ENCODE measurements at places on chromosomes 5 and 9.

- no peak for DNase-seq
These were observed 136.0 kb upstream of the TBC1D2 start for GRCh38 chr9:98391406-98391805.

- DNase-seq: no peak
These were observed 231.7 kb upstream of the CDH12 start for GRCh38 chr5:23084815-23085214.

DNA sequence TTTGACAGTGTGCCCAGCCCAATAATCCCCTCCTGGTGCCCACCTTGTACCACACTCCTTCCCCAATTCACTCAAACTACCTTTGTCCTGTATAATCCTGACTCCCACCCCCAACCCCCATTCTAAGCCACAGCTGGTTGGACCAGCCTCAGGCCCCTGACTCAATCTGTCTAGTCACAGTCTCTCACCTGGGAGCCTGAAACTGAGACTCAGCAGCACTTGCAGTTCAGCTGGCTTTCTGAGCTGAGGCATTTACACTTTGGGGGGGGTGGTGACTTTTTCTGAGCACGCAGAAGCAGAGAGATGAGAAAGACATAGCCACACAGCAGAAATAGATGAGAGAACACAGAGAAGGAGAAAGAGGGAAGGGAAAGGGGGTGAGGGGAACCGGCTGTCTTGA lies 247.3 kb downstream of the MAN2A1 start:
- no peak for DNase-seq

DNA sequence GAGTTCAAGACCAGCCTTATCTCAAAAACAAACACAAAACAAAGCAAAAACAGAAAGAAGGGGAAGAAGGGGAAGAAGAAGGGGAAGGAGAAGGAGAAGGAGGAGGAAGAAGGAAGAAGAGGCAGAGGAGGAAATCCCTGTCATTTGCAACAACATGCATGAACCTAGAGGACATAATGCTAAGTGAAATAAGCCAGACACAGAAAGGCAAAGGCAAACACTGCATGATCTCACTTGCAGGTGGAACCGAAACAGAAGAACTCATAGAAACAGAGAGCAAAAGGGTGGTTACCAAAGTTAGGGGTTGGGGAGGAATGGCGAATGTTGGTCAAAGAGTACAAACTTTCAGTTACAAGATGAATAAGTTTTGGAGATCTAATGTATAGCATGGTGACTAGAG lies 135.4 kb downstream of the UGCG start:
- DNase-seq: no peak

GRCh38 chr5:127205147-127205546 lies 85.4 kb upstream of the MEGF10 start:
- no peak for DNase-seq
